ENCODE measurements at places on chromosomes 2 and 18.

DNA sequence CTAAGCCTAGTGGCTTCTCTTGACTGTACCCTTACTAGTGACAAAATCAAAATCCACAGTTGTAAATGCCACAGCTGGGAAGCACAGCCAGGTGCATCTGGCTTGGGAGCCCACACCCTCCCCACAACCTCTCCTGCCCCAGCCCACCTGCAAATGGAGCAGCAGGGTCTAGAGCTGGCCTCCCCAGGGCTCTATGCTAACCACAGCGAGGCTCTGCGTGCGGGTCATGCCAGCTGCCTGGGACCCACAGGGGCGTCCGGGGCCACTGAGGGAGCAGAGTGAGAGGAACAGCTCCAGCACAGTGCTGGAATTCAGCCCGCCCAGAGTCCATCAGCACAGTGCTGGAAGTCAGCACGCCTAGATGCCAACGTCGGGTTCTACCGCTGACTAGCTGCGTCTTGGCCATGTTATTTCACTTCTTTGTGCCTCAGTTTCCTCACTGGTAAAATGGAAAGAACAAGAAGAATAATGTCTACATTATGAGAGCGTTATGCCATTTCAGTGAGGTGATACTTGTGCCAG, 109.1 kb upstream of the ID2 start:
- DNase-seq: no peak

GRCh38 chr2:193943406-193943960, 1713.5 kb upstream of the SLC39A10 start:
- DNase-seq: no peak

GRCh38 chr18:69995774-69996173, 48.1 kb upstream of the CD226 start:
- DNase-seq: no peak

- DNase-seq: no peak
Observed at GRCh38 chr2:26738481-26738880, 25.6 kb upstream of the SLC35F6 start.

DNA sequence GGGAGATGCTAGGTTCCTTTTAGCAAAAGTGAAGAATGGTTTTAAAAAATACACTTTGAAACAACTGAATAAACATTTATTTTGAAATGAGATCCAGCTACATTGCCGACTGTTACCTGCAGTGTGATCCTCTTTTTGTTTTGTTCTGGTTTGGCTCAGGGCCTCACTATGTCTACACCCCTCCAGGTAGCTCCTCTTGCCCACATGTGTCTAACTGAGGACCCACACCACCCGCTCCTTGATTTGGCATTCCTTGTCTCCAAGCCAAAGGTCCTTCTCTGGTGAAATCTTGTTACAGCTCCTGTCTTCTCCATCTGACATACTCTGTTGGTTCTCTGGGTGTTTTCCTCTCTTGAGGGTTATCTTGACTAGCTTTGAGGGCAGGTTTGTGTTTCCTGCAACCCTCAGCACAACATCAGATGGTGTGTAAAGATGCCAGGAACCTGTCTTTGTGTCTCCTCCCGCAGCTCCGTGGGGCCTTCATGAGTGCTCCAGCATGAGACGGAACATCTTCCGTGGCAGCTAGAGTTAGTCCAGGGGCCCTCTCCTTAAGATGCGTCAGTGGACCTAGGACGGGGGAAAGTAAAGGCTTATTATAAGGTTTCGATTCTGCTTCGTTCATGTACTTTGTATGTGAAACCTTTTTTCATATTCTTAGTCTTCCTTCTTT, 32.1 kb downstream of the MAP4K4 start:
- no peak for DNase-seq

GRCh38 chr18:52402814-52403213, 62.8 kb downstream of the DCC start:
- DNase-seq: no peak

DNA sequence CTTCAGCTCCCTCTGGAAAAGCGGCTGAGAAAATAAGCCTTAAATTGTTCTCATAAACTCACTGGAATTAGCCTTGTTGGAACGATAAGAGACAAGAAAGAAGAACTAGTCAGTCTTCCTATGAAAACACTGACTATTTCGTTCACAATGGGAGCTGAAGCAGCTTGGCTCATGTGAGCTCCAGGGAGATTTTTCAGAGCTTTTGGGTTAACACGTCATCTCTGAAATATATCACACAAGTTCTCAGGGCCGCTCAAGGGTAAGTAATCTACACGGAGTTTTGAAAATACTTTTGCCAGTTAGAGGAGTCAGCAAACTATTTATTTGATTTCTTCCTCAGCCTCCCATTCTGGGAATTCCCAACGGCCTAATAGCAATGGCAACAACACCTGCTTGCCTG, 316.2 kb upstream of the MGAT5 start:
- peak; percentile 1 for DNase-seq

DNA sequence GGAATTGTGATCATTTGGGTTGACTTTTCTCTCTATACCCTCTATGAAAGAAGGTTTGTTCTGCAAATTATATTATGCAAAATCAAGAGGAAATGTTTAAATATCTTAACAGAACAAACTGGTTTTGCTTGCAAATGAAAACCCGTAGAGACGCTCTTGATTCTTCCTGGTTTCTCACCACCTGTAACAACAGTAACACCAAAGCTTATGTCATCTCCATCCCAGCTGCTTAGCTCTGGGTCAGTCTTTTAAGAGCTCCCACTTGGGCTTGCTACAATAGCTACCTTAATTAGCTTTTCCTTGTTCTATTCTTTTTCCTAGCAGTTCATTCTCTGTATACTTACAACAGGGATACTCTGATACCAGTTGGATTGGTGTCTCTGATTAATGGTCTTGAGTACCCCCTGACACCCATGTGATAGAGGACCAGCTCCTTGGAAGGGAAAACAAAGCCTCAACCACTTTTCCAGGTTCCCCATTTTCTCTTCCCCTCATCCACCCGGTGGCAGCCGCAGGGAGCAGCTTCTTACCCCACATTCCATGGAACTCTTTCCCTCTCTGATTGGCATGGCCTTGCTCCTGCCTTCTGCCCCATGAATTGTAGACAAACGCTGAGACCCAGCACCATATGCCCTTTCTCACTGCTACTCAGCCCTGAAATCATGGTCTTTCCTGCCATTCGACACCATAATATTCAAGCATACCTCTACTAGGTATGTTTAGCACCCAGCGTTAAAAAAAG, 27.7 kb downstream of the TMEM182 start:
- DNase-seq: no peak

GRCh38 chr2:26033270-26033817, 540 bp upstream of the RAB10 start:
- DNase-seq: peak; percentile 89

- peak; percentile 90 for DNase-seq
Observed at GRCh38 chr18:11324956-11325882, 175.8 kb upstream of the PIEZO2 start.

- DNase-seq: peak; percentile 45
Observed at GRCh38 chr2:232860593-232861241, 9.3 kb upstream of the SNORC start.

- DNase-seq: no peak
Observed at GRCh38 chr2:219784178-219784577, 156.7 kb downstream of the SLC4A3 start.

DNA sequence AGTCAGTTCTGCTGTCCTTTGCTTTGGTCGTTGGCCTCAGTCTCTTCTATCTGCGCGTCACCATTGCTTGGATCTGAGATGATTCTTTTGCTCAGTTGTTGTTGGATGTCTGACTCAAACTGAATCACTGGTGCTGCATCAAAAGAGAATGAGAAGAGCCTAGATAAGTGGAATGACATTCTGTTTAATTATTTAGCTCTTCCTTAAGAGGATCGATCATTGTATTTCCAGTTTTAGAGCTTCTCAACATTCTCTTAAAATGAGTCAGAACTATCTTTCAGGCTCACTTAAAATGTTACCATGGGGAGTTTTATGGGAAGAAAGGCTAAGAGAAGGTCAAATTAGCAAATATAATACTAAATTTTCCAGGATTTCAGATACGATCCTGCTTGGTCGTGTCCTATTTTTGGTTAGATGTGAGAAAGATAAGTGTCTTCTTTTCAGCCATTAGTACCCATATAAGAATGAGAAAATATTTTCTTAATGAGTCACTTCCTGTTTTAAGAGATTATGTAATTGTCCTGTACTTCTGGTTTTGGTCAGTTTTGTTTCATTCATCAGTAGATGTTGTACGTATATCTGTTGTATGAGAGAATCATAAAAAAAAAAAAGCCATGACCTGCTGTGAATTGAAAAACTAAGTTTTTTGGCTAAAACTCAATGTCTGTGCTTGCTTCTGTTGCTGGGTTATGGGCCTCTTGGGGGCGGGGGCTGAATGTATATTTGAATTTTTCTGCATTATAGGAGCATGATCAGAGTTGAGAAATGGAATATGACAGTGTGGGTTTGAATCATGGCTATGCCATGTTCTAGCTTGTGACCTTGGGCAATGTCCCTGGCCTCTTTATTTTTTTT, 31.6 kb upstream of the CASP10 start:
- peak; percentile 94 for DNase-seq

DNA sequence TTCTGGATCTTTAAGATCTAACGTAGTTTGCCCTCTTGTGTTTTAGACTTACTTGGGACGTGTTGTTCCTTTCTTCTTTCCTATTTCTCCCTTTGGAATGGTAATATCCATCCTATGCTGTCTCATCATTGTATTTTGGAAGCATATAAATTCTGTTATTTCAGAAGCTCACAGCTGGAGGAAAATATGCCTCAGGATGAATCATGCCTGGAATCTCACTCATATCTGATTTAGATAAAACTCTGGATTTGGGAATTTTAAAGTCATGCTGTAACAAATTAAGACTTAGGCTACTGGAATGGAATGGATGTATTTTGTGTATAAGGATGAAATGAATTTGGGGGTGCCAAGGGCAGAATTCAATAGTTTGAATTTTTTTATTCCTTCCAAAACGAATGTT, 245.2 kb upstream of the GULP1 start:
- no peak for DNase-seq

- DNase-seq: peak; percentile 96
Observed at GRCh38 chr2:168699844-168700417, 102.5 kb upstream of the NOSTRIN start.

- DNase-seq: no peak
Observed at GRCh38 chr18:78736015-78736690, 243.5 kb upstream of the SALL3 start.

DNA sequence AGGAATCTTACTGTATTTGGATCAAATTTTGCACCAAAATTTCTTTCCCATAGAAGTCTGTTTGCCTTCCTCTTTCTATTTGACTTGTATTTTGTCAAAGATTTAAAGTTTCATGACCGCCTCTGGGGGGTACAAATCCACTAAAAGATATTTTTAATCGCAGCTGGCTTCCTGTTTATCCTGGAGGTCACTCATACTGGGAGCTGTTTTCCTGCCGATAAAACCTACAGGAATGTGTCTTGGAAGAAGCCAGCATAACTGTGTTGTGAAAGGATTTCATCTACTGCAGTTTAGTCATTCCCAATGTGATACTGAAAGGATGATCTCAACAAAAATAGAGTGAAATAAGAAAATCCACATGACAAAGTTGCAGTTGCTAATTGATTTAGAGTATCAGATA, 184.0 kb downstream of the RIT2 start:
- peak; percentile 82 for DNase-seq

DNA sequence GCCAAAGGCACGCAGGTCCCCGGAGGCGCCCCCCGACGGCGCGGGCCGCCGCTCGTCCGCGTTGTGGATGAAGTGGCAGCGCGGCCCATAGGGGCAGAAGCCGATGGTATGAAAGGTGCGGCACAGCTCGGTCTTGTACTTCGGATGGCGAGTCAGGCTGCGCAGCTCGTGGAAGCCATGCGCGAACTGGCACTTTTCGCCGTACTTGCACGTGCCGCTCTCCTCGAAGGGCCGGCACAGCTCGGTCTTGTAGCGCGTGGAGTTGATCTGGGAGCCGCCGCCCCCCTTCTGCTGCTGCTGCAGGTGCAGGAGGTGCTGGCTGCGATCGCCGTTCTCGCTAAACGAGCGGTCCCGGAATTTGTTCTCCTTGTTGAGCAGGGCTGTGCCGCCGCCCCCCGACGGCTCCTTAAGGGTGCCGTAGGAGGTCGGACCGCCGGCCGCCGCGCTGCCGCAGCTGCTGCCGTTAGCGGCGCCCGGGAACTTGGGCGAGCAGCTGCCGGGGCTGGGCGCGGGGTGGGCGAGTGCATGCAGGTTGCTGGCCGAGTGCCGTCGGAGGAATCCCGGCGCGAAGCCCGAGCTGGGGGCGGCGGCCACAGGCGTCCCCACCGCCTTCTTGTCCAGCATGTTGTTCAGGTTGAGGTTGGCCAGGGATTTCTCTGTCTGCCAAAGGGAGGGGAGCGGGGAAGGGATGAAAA, 1.2 kb downstream of the ZFP36L2 start:
- peak; percentile 84 for DNase-seq

GRCh38 chr18:12485479-12486105, 77.9 kb downstream of the PRELID3A start:
- DNase-seq: no peak

GRCh38 chr18:8208716-8209115, 400.5 kb upstream of the RAB12 start:
- no peak for DNase-seq

- DNase-seq: no peak
Observed at GRCh38 chr2:181112916-181113315, 132.5 kb downstream of the UBE2E3 start.

DNA sequence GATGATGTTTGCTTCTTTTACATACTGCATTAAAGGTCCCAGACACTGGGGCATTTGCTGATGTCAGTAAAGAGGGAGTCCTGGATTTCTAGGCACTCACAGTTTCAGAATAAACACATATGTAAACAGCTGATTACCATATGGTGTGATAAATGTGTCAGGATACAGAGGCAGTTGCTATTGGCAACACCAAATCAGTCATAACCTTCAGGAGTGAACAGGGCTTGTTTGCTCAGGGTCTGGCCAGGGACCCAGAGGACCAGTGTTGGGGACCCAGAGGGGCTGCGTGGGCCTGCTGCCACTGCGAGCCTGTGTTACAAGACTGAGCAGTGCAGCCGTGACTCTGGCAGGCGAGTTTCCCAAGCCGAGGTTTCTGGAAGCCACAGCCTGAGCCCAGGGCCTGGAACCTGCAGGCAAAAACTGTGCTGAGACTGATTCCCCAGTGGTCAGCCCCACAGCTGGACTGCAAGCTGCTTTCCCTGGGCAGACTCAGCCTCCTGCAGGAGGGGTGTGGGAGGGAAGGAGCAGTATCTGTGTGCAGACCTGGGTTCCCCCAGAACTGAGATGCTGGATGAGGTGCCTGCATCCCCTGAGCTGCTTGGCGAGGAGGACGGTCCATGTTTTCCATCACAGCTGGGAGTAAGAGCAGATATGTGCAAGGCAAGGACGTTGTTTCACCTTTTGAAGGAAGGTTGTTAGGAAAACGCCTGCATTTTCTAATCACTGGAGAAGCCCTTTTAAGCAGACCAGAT, 23.6 kb downstream of the ASAP2 start:
- peak; percentile 61 for DNase-seq

DNA sequence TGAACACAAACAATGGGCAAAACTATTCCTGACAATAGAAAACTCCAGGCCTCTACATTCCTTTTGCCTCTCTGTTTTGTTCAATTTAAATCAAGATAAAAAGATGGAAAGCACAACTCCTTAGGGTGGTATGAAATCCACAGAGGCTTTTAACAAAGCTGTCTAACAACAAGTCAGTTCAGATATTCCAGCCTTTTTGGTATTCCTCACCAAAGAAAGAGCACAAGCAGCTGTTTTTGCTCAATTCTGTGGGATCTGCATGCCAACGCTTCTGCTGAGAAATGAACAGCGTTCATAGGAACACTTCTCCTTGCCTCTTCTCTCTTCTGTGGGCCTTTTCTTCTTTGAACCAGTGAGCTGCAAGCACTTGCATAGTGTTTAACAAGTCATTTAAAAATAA, 411.6 kb upstream of the TCF4 start:
- no peak for DNase-seq

GRCh38 chr2:8225266-8225665, 456.6 kb upstream of the ID2 start:
- DNase-seq: no peak

- DNase-seq: peak; percentile 94
Observed at GRCh38 chr2:226995625-226996041, 159.8 kb downstream of the RHBDD1 start.
